ENCODE measurements at places on chromosomes 6 and 20.
A peak's percentile ranks its signal among the peaks of the same experiment; 100 is the strongest.

DNA sequence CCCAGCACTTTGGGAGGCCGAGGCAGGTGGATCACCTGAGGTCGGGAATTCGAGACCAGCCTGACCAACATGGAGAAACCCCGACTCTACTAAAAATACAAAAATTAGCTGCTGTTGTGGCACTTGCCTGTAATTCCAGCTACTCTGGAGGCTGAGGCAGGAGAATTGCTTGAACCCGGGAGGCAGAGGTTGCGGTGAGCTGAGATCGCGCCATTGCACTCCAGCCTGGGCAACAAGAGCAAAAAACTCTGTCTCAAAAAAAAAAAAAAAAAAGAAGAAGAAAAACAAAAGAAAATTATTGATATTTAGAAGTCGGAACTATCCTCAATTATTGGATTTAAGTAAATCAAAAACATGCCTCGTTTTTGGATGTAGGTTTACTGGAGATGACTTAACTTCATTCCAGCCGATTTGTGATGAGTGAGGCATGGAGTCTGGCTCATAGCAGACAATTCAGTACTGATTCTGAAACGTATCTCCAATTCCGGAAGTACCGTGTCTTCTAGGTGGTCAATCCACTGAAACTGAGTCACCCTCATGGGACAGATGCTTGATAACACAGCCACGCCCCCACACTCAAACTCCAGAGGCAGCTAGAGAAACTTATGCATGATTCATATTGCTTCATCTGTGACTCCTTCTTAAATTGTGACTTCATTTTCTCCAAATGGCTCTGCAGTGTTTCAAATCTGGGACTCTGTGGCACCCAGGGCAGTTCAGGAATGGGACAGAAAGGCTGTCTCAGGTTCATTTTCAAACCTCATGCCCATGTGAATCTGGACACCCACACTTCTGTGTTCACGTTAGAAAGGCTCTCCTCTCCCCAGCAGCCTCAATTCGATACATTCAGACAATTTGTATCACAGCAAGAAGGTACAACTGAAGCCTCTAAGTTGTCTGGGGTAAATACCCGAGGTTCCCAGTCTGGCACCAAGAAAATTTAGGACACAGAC is 110.4 kb upstream of the ARMC2 start:
- peak; percentile 95 for DNase-seq

- peak; percentile 99 for DNase-seq
Measured at GRCh38 chr6:42315991-42316970, 98.6 kb upstream of the MRPS10 start.

GRCh38 chr6:140440223-140440835 is 1065.9 kb upstream of the CITED2 start:
- DNase-seq = no peak

- no peak for DNase-seq
Measured at GRCh38 chr6:169293196-169293595, 39.5 kb upstream of the THBS2 start.

- DNase-seq = no peak
Measured at GRCh38 chr20:51171141-51171540, 148.2 kb upstream of the KCNG1 start.

- DNase-seq = no peak
Measured at GRCh38 chr6:72206606-72207005, 320.3 kb downstream of the RIMS1 start.

DNA sequence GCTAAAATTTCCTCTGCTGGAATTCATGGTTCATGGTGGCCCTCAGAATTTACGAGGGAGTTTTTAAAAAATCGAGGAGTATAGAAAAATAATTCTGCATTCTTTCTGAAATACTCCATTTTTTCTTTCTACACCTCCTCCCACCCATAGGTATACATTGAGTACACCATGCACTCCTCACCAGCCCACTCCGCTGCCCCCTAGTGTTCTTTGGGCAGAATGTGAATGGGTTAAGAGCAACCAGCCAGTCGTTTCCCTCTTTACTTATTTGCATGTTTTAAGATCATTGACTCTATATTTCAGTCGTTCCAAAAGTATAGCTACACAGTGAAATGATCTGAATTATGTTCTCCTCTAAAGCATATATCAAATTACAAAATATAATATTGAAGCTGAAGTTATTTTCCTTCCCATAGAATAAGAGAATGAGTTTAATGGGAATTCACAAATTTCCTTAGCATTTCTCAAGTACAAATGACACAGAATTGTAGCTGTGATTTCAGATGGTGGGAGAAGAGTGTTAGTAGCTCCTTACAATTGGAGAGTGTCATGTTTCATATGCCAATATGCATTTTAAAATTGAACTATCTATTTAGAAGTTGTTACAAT is 977.7 kb upstream of the SLC35B3 start:
- DNase-seq = peak; percentile 29

DNA sequence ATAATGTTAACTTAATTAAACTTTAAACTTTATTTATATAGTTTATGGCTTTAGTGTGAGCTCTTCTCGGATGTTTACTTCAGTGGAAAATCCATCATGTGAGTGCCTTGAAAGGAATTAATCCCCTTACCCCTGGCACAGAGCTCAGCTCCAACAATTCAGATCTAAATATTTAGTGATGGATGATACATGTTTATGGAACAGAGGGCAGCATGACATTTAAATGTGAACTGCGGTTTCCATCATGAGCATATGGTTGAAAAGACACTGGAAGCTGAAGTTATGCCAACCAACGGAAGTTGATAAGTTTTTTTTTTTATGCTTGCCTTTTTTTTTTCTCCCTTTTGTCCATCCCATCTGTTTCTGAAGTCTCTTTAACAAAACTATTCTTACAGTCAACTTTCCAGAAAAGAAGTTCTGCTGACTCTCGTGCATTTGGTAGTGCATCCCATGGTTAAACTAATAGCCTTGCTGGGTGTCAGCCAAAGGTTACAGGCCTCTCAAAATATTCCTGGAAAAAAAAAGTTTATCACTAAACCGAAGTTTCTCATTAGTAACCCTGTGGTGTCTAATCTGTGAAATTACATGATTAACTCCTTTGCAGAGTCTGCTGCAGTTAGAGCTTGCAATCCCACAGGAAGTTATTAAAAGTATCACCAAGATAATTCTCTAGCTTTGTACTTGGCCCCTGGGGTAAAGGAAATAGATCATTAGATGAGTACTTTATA is 243.9 kb upstream of the TCF21 start:
- DNase-seq = peak; percentile 80

DNA sequence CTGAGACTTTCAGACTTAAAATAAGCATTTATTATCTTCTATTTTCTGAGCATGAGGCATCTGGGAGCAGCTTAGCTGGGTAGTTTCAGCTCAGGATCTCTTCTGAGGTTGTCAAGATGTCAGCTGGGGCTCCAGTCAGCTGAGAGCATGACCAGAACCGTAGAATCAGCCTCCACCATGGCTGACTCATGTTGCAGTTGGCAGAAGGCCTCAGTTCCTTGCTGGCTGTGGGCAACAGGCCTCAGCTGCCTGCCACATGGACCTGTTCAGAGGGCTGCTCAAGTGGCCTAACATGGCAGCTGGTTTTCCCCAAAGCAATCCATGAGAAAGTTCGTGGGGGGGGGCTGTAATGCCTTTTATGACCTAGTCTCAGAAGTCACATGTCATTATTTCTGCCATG is 142.3 kb downstream of the LY86 start:
- DNase-seq = peak; percentile 86
